Activated CD4-positive, alpha-beta T cell treated with anti-CD3 and anti-CD28 coated beads, Interleukin-2, amount 50 U/mL, for 24 hours (primary cell): ENCODE measurements at places on chromosomes 3 and 15.
A peak's percentile ranks its signal among the peaks of the same experiment; 100 is the strongest.

DNA sequence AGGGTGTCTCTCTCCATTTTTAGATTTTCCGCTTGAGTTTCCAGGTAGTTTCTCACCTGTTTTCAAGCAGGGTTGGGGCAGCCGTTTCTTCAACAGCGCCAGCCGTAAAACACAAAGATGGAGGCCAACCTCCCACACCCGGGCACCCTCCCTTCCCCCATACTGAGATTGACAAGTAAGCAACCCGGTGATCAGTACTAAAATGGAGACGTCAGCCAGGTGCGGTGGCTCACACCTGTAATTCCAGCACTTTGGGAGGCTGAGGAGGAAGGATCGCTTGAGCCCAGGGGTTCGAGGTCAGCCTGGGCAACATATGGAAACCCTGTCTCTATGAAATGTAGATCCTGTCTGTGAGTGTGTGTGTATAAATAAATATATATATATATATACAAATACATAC, 903 bp upstream of the ZSCAN2 start:
- DNase-seq: no peak

- DNase-seq: no peak
Measured at GRCh38 chr3:17044855-17045254, 160.1 kb downstream of the PLCL2 start.

DNA sequence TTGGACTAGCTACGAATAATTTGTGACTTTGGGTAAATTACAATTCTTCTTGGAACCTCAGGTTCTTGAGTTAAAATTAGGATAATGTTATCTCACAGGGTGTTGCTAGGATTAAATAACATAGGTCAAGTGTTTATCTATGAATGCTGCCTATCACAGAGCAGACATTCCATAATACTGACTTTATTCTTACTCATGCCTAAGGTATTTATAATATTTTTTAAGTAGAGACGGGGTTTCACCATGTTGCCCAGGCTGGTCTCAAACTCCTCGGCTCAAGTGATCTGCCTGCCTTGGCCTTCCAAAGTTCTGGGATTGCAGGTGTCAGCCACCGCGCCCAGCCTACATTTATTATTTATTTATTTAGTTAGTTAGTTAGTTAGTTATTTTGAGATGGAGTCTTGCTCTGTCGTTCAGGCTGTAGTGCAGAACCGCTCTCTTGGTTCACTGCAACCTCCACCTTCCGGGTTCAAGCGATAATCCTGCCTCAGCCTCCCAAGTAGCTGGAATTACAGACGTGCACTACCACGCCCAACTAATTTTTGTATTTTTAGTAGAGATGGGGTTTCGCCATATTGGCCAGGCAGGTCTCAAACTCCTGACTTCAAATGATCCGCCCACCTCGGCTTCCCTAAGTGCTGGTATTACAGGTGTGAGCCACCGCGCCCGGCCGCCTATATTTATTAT, 741 bp upstream of the ZNF106 start:
- no peak for DNase-seq

DNA sequence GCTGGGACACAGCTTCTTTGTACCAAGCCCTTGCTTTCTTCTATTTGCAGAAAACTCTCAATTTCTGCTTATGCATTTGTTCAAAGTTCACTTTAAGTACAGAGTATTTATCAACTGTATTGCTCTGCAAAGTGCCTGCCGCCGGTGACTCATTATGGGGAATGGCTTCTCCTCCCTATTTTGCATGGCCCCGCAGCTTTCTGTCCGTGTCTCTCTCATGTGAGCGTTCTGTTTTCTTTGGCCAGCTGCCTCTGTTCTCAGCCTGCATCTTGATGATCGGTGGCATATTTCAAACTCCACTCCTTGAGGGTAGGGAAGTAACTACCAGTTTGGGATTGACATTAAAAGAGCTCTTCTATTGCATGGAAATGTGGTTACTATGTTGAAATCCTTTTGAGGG, 28.6 kb upstream of the ST8SIA2 start:
- DNase-seq: no peak

- DNase-seq: no peak
Measured at GRCh38 chr15:74933573-74933972, 4.3 kb downstream of the COX5A start.

DNA sequence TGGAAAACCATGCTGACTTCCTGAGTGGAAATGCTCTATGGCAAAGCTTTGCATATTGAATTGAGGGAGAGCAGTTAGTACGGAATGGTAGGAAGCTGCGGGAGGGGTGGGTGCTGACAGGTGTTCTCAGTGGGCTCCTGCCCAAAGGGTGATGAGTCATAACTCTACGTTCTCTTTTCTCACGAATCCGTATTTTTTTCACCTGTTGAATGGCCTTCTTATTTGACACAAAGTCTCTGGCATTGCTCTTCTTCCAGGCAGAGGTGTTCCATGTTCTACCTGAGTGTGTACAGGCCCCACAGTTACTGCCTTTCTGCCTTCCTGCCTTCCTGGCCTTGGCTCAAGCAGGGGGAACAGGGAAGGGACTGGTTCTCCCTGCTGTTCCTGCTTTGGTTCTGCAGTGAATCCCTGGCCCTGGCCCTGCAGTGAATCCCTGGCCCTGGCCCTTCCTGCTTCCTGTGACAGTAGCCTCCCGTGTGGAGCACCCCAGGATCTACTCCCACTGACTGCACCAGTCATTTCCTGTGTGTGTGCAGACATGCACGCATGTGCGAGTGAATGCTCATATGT, 31.9 kb downstream of the TRAK1 start:
- DNase-seq: no peak

- no peak for DNase-seq
Measured at GRCh38 chr3:4936982-4937614, 42.1 kb upstream of the BHLHE40 start.

GRCh38 chr15:92819278-92820235, 80.6 kb upstream of the CHD2 start:
- DNase-seq: no peak

DNA sequence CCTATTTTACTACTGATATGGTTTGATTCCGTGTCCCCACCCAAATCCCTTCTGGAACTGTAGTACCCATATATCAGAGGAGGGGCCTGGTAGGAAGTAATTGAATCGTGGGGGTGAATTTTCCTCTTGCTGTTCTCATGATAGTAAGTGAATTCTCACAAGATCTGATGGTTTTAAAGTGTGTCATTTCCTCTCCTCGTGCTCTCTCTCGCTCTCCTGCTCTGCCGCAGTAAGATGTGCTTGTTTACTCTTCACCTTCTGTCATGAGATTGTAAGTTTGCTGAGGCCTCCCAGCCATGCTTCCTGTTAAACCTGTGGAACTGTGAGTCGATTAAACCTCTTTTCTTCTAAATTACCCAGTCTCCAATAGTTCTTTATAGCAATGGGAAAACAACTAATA, 81.2 kb upstream of the ZBTB20 start:
- DNase-seq: no peak

DNA sequence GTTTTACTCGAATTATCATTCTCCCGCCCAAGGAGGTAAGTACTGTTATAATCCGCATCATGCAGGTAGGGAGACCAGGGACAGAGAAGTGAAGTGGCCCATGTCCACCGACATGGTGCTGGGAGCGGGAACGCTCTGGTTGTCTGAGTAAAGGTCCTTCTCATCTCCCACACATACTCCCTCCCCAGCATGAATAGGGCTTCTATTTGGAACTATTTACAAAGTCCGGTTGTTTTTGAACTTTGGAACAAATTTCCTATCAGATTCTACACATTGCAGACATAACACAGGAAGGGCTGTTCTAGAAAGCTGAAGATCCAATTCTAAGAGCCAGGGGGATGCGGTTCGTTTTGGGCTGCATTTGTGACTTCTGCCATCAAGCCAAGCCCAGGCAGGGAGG, 94.8 kb upstream of the TLE3 start:
- DNase-seq: no peak

DNA sequence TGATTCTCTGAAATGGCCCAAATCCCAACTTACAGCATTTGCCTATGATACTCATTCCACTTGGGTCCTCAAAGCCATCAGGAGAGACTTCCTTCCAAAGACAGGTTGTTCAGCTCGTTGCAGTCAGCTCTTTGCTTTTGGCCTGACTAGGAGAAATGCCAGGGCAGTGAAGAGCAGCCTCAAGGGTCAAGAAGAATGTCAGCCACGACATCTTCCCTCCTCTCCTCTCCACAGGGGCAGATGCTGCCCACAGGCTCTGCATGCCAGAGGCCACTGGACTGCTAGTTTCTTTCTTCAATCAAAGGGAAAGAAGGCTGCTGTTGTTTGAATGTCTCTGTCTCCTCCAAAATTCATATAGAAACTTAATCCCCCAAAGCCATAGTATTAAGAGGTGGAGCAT, 201.7 kb upstream of the PFN2 start:
- DNase-seq: no peak

DNA sequence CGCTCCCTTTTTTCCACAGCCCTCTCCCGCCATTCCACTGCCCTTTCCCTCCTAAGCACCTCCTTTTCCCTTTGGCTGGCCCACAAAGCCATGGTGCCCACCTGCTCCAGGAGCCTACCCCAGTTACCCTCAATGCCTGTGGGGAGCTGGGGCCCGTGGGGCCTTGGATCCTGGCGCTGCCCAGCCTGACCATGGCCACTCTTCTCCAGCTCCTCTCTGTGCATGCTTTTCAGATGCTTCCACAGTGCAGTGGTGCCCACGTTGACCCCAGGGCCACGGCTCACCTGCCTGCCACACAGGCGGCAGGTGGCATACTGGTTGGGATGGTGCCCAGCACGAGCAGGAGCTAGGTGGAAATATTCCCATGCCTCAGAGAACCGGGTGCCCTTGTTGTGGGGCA, 1.5 kb downstream of the ZBED2 start:
- no peak for DNase-seq

- DNase-seq: no peak
Measured at GRCh38 chr3:195873971-195874370, 34.4 kb downstream of the TNK2 start.

GRCh38 chr15:31080591-31081014, 20.9 kb downstream of the TRPM1 start:
- peak; percentile 11 for DNase-seq

DNA sequence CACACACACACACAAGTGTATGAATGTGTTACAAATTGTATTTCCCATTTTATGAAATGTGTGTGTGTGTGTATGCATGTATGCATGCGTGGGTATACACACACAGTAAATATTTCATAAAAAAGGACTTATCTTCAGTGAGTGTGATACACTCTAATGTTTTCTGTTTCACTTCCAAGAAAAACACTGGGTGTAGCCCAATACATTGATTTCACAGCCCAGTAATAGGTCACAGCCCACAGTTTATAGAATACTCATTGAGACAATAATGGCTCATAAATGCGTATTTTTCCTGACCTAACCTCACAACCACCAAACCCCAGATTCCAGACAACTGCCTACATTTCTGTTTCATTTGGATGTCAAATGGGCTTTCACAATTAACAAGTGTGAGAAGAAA, 619.5 kb downstream of the MAGI1 start:
- DNase-seq: no peak

GRCh38 chr3:157319672-157320071, 117.0 kb upstream of the PTX3 start:
- DNase-seq: no peak

DNA sequence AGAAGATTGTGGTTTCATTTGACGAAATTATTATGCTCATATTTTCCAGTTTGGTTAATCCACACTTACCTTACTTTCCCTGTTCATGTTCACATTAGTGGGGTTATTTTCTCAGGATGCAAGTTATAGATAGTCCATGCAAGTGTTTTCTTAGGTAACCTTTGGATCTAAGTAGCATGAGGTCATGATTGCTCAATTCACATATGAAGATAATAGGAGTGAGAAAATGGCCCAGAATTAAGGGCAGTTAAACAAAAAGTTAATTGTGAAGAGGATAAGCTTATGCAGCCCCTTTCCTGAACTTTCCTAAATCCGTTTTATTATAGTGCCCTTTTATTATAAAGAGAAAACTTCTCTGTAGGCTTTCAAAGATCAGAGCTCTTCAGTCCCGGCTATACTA, 83.4 kb downstream of the CD200R1L start:
- no peak for DNase-seq
